ENCODE measurements at places on chromosomes 11 and 22.

DNA sequence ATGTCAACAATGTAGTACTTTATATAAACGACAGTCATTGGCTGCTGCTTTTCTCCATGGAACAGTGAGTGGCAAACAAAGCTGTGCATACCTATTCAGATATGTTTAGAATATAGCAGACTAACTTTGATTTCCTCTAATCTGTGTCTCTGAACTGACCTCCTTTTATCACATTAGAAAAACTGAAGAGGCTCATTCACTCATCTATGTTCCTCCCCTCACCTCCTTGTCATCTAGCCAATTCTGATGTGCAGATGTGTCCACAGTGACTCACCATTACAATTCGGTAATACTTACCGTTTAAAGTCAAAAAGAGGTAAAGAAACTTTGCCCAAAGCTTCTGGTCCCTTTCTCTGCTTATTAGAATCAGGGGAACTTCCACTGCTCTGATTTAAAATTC lies 51.5 kb upstream of the RPS13 start:
- DNase-seq, result no peak

DNA sequence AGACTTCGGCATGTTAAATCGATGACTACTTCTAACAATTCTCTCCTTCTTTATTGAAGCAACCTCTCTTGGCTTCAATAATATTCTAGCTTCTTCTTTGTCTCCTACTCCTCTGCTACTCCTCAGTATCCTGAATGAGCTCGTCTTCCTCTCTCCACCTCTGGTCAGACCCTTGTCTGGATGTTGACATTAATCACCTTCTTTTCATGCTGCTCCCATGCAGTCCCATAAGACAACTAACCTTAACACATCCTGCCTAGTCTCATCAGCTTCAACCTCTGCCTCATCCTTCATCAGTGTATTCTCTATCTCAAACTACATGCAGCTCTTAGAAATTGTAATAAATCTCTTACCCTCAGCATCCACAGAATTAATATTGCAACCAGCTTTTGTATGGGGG lies 695.6 kb downstream of the CNTN5 start:
- no peak for DNase-seq

GRCh38 chr11:131470216-131470925 lies 100.0 kb downstream of the NTM start:
- no peak for DNase-seq

DNA sequence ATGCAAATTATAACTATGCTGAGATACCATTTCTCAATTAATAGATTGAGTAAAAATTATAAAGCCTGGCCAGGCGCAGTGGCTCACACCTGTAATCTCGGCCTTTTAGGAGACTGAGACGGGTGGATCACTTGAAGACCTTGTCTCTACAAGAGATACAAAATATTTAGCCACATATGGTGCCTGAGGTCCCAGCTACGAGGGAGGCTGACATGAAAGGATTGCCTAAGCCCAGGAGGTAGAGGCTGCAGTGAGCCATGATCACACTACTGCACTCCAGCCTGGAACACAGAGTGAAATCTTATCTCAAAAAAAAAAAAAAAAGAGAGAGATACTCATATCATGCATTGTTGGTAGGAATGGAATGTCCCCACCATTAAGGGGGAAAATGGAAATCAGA lies 142.4 kb downstream of the RCN1 start:
- no peak for DNase-seq

GRCh38 chr11:74318241-74318932 lies 6.9 kb upstream of the P4HA3 start:
- DNase-seq, result no peak

DNA sequence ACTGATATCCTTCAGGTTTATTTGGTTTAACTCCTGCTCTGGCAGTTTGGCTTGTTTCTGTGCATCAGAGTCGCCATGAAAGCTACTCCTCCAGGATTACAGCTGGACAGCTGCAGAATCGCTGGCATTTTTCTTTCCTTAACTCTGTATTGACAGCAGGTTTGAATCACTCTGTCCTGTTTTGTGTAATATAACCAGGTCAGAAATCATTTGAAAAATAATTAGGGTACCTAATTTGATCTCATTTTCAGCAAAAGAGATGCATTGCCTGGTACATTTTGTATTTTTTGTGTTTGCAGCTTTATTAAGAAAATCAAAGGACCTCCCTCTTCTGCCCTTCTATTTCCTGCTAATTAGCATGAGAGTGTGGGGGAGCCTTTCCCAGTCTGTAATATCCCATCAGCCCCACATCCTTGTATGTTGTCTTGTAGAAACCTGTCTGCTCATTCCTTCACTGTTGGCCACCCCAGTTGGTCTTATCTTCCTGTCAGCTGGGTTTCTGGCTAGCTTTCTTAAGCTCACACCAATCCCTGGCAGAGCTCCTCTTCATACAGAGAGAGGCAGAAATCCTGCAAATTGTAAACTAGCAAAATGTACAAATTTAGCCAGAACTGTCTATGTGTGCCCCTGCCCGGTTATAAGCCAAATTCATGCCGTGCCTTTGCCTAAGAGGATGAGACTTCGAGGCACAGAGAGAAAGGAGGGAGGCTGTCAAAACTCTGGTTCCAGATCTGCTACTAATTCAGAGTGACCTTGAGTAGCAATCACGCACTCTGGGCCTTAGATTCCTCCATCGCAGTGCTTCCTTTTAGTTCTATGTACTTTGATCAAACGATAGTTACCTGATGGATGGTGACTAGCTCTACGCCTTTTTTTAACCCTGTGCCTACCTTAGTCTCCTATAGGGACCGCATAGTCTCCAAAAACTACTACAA lies 200.6 kb downstream of the NAV2 start:
- DNase-seq, result no peak

- no peak for DNase-seq
Observed at GRCh38 chr11:113487622-113488021, 12.4 kb upstream of the DRD2 start.

- no peak for DNase-seq
Observed at GRCh38 chr22:37566329-37566837, 6.1 kb downstream of the CDC42EP1 start.

DNA sequence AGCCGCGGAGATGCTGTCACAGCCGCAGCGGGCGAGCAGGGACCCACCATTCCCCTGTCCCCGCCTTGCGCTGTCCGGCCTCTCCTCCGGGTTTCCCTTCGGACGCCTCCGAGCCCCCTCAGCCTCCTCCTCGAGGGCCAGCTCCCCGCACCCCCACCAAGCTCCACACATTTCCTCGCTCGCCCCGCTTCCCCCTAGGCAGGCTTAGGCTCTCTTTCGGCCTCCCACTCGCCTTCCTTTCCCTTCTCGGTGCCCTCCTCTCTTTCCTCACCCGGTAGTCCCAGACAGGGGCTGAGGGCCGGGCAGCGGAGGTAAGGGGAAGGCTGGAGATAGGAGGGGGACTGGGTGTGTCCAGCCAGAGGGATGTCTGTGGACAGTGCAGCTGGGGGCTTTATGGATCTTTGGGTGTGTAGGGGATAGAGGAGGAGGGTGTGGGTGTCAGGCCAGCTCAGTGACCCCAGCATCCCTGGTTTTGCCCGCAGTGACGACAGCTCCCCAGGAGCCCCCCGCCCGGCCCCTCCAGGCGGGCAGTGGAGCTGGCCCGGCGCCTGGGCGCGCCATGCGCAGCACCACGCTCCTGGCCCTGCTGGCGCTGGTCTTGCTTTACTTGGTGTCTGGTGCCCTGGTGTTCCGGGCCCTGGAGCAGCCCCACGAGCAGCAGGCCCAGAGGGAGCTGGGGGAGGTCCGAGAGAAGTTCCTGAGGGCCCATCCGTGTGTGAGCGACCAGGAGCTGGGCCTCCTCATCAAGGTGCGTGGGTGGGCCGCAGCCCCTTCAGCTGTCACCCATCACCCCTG lies 1.6 kb downstream of the KCNK4 start:
- no peak for DNase-seq

GRCh38 chr11:36487619-36488018 lies 22.5 kb downstream of the TRAF6 start:
- DNase-seq, result no peak

- DNase-seq, result no peak
Observed at GRCh38 chr11:91700854-91701253, 523.8 kb upstream of the FAT3 start.

GRCh38 chr11:15199693-15200092 lies 85.0 kb downstream of the INSC start:
- no peak for DNase-seq

DNA sequence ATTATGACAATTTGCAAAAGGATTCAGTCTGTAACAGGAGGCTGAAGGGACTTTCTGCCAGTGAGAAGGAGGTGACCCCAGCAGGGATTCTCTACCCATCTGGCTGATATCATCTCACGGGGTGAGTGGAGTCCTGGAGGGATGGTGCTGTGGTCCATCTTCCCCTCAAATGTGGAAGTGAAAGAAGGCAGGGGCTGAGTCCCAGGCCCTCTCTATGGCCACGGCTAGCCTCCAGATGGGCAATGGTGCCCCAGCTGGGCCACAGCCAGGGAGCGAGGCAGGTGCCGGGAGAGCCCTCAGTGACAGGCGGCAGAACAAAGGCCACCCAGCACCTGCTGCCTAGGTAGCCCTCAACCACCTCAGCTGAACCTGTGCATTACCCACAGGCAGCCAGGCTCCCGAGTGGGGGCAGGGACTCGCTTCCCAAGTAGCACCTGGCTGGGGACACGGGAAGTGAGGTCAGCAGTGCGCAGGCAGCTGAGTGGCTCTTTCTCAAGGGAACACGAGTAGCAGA lies 6.7 kb downstream of the NECTIN1 start:
- DNase-seq, result no peak

DNA sequence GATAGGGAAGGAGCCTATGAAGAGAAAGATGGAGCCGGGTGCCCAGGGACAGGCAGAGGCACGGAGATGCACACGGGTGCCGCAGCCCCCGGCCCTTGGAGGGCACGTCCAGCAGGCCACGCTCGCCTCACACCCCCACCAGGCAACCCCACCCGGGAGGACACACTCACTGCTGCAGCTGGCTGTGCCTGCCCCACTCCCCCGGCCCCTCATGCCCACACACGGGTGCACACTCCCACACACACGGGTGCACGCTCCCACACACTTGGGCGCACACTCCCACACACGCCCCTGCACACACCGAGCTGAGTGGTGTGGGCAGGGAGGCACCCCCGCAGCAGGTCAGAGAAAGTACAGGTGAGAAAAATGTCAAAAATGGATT lies 1.1 kb downstream of the MOB2 start:
- no peak for DNase-seq

GRCh38 chr11:83031127-83031526 lies 40.6 kb downstream of the RAB30 start:
- no peak for DNase-seq

- no peak for DNase-seq
Observed at GRCh38 chr22:37633089-37633624, 6.3 kb upstream of the SH3BP1 start.

DNA sequence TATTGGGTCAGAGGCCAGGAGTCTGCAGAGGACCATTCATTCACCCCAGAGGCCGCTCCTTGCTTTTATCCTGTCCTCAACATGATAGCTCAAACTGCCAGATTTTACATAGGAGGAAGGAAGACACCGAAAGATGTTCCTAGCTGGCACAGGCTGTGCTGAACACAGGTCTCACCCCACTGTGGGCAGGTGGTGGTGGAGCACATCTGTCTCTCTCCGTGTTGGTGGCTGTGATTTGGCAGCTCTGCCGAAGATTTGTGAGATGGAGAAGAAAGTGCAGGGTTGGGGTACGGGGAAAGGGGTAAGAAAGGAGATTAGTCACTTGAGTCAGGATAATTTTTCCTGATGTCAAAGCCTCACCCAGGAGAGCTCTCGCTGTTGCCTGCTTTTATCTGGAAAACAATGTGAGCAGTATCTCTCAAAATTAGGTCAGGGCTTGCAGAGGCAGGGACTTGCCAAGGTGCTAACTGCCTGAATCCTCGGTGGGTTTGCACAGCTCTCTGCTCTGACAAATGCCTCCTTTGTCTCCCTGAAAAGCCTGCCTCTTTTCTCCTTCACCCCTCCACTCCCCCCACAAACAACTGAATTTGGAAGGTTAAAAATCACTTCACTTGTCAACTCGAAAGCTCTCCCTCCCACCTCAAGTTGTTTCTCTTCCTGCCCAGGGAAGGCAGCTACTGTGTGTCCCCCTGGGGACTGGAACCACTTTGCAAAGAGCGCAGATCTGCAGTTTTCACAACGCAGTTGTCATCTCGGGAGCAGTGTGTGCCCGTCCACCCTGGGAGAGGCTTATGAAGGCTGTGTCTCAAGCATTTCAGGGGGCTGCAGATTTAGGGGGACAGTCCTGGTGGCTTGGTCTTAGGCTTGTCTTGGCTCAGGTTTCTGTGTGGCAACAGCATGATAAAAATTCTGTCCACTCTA lies 299.7 kb downstream of the ST3GAL4 start:
- no peak for DNase-seq

DNA sequence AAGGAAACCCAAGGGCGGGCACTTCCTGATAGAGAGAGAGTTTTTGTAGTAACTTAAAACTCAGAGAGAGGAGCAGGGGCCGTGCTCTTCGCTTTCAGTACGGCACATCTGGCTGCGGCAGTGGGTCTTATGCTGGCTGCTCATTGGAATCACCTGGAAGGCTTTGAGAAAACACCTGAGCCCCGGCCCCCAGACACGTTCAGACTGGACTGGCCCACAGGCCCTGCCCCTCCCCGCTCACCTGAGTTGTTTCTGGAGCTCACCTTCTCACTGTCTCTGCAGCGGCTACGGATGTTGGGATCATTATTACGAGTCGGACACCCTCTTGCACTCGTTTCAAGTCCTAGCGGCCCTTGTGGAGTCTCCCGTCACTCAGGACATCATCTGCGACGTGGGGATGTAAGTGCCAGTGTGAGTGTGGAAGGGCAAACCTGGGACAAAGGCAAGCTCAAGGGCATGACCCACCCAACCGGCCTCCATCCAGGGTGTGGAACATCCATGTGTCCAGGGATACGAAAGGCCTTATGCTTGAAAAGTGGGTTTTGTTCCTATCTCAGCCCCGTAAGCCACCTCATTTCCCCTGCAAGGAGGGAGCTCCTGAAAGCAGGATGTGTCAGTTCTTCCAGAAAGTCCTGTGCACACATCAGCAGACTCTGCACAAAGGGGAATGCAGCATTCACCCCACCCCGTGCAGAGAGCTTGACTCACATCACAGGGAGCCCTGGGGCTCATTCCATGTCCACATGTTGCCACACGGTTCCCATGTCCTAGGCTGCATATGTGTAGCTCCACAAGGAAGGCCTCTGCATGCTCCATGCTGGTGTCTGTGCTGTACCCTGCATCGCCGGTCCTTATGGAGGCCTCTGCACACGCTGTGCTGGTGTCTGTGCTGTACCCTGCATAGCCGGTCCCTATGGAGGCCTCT lies 5.4 kb downstream of the NADSYN1 start:
- no peak for DNase-seq

DNA sequence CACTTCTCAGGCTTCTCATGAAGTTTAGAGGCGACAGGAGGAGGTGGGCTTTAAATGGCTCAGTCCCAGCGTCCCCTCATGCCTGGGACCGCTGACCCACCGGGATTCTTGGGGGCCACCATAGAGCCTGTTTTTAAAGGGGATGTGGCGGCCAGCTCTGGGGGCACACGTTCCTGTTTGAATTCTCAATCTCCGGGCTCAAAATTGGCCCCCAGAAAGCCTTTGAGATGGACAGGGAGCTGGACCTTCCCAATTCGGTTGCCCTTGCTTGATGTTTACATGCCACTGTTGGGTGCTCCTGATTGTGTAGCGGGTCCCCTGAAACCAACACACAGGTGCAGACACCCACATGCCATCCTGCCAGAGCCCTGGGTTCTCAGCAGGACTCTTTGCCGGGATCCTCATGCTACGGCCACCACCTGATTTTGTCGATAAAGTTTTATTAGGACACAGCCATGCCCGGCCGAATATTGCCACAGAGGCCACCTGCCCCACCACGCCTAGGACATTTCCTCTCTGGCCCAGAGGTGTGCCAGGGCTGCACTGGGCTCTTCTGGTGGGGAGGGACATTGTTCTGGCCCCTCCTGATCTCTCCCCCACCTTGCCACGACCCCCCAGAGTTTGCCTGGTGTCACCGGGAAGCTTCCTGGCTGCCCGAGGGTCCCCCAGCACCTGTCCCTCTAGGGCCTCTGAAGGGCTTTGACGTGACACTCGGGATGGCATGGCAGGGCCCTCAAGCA lies 71.6 kb downstream of the KCNQ1 start:
- DNase-seq, result no peak

Data from AG09309 (cell line).